Muscle of leg (tissue), 16 donors: ENCODE measurements at places on chromosomes 2 and 18. TPM values are rescaled to one million over a fixed set of nuclear protein-coding genes. Genes with fewer than 3 reads are reported as not detected.

Gene STK36
- polyA plus RNA-seq, result 25.2 TPM

Gene KATNAL2
- polyA plus RNA-seq, result 10.7 TPM

Gene REG1B
- not detected for polyA plus RNA-seq

Gene EFEMP1
- 29.8 TPM for polyA plus RNA-seq

Gene IL1RL2
- 0.73 TPM for polyA plus RNA-seq

Gene MAP3K19
- not detected for polyA plus RNA-seq

Gene LCT
- not detected for polyA plus RNA-seq

Gene GPR155
- polyA plus RNA-seq, result 3.0 TPM

Gene ATOH8
- polyA plus RNA-seq, result 21.6 TPM

Gene ROCK1
- 28.5 TPM for polyA plus RNA-seq

Gene SLC9A2
- polyA plus RNA-seq, result 1.2 TPM

Gene ALPG
- polyA plus RNA-seq, result not detected

Gene CXCR2
- polyA plus RNA-seq, result 0.15 TPM

Gene OSBPL1A
- polyA plus RNA-seq, result 67.6 TPM

Gene ZSWIM2
- polyA plus RNA-seq, result not detected

Gene RBM44
- 1.0 TPM for polyA plus RNA-seq

Gene GPR39
- polyA plus RNA-seq, result 0.88 TPM

Gene SCN2A
- 0.07 TPM for polyA plus RNA-seq

Gene POTEC
- polyA plus RNA-seq, result not detected

Gene AKAIN1
- not detected for polyA plus RNA-seq

Gene ANKRD30B
- polyA plus RNA-seq, result not detected

Gene HJURP
- 8.6 TPM for polyA plus RNA-seq

Gene NCKAP5
- 3.7 TPM for polyA plus RNA-seq

Gene CRYGD
- not detected for polyA plus RNA-seq

Gene DLX2
- not detected for polyA plus RNA-seq

Gene TRIB2
- polyA plus RNA-seq, result 62.9 TPM

Gene TRIM54
- polyA plus RNA-seq, result 56.9 TPM

Gene LIPG
- polyA plus RNA-seq, result 5.8 TPM

Gene ZNF892
- 2.2 TPM for polyA plus RNA-seq

Gene SERPINB8
- 1.9 TPM for polyA plus RNA-seq

Gene DSG1
- 15.2 TPM for polyA plus RNA-seq

Gene CNGA3
- polyA plus RNA-seq, result 0.88 TPM

Gene IL36G
- not detected for polyA plus RNA-seq

Gene ZNF385B
- 15.8 TPM for polyA plus RNA-seq

Gene KYNU
- 0.80 TPM for polyA plus RNA-seq

Gene PHOSPHO2
- polyA plus RNA-seq, result 4.6 TPM

Gene MAPRE2
- 21.3 TPM for polyA plus RNA-seq

Gene IMP4
- 45.1 TPM for polyA plus RNA-seq

Gene CABYR
- 3.3 TPM for polyA plus RNA-seq

Gene FRZB
- polyA plus RNA-seq, result 13.6 TPM

Gene IL36B
- not detected for polyA plus RNA-seq

Gene PPM1B
- polyA plus RNA-seq, result 26.8 TPM

Gene ASB18
- polyA plus RNA-seq, result 11.0 TPM

Gene CAPN14
- not detected for polyA plus RNA-seq

Gene CAVIN2
- 30.7 TPM for polyA plus RNA-seq

Gene SPATA3
- polyA plus RNA-seq, result not detected
